Esophagus muscularis mucosa (tissue), 4 donors: ENCODE measurements at places on chromosomes 5 and 9. TPM values are rescaled to one million over a fixed set of nuclear protein-coding genes. Genes with fewer than 3 reads are reported as not detected.

DNA sequence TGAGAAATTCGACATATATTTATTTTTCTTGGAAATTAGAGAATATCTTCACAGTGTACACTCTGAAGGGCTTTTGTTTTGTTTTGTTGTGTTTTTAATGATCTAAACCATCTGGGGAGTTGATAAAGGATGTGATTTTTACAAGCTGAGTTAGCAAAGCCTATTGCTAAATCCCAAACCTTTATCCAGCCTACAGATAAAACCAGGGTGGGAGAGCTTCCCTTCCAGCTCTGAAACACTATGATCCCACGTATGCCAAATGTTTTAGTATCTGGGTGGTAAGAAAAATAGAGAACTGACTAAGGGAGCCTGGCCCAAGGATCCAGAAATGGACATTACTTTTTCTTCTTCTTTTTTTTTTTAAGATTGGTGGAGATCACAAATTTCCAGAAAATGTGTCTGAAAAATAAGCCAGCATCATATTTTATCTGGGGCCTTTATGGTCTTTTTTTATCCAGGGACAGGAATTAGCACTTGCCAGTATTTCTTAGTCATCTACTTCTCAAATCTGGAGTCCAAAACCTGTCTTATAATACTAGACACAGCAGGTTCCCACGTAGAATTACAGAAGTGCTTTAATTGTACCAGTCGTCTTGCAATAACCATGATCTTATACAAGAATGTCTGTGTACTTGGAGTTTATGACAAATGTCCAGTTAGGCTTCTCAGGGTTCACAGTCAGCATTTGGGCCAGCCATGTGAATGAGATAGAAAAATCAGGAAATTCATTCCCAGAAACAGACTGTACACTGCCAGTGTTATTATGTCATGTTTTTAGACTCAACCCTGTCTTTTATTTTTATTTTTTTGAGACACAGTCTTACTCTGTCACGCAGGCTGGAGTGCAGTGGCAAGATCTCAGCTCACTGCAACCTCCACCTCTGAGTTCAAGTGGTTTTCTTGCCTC is 290.8 kb upstream of the MPDZ start:
- peaks cover 24% of the 10 kb centered on the region for H3K4me1 ChIP-seq
- peak overlapping the region; percentile 70 for H3K27ac ChIP-seq
- H3K36me3 ChIP-seq = no peaks in the 10 kb centered on the region
- H3K27me3 ChIP-seq = no peaks in the 10 kb centered on the region
- no peak for DNase-seq

Gene GLRA1
- total RNA-seq = not detected

- H3K27me3 ChIP-seq = no peaks in the 10 kb centered on the region
- DNase-seq = peak; percentile 86
- peak overlapping the region; percentile 97 for H3K27ac ChIP-seq
- peak overlapping the region; percentile 74 for H3K4me3 ChIP-seq
- H3K36me3 ChIP-seq = no peaks in the 10 kb centered on the region
- peaks cover 45% of the 10 kb centered on the region for H3K4me1 ChIP-seq
These were observed 1.2 kb downstream of the TENT4A start for GRCh38 chr5:6714226-6715041.

DNA sequence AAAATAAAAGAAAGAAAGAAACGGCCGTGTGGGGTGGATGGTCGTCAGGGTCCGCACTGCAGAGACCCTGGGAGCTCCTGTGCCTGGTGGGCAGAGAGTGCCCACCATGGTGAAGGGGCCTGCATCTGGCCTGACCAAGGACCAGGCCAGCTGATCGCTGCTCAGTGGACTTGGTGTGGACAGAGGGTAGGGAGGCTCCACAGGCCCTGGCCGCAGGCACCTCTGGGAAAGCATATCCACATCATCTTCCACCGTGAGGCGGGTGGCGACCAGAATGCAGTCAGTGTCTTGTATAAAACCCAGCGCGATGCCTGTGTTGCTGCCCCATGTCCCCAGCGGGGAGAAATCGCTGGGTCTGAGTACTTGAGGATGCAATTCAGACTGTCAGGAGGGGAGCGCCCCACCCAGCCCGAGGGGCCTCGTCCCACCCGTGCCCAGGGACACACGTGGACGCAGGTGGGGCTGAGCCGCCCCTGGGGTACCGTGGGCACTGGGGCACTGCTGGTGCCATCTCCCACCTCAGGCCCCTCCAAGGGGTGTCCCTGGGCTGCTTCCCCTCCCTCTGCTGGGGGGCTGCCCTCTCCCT is 27.8 kb upstream of the SLC6A19 start:
- DNase-seq = no peak
- H3K27ac ChIP-seq = no peak overlapping the region
- H3K4me3 ChIP-seq = no peak overlapping the region
- no peaks in the 10 kb centered on the region for H3K27me3 ChIP-seq
- H3K36me3 ChIP-seq = no peaks in the 10 kb centered on the region
- H3K4me1 ChIP-seq = no peaks in the 10 kb centered on the region

DNA sequence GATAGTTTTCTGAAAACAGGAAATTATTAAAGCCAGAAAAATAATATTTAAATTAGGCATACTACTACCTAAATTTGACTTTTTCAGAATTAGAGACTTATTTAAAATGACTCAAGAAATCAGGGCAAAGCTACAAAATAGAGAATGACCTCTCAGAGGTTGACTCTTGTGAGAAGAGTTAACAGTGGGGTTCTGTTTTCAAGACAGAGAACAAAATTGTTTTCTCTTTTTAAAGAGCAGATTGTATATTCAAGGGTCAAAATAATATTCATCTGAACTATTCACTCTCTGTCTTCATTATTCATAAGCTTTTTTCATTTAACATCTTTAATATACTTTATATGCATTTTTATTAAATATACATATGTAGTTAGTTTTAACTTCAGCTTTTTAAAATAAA is 21.9 kb upstream of the AUH start:
- H3K4me3 ChIP-seq = no peak overlapping the region
- H3K27me3 ChIP-seq = no peaks in the 10 kb centered on the region
- no peaks in the 10 kb centered on the region for H3K4me1 ChIP-seq

DNA sequence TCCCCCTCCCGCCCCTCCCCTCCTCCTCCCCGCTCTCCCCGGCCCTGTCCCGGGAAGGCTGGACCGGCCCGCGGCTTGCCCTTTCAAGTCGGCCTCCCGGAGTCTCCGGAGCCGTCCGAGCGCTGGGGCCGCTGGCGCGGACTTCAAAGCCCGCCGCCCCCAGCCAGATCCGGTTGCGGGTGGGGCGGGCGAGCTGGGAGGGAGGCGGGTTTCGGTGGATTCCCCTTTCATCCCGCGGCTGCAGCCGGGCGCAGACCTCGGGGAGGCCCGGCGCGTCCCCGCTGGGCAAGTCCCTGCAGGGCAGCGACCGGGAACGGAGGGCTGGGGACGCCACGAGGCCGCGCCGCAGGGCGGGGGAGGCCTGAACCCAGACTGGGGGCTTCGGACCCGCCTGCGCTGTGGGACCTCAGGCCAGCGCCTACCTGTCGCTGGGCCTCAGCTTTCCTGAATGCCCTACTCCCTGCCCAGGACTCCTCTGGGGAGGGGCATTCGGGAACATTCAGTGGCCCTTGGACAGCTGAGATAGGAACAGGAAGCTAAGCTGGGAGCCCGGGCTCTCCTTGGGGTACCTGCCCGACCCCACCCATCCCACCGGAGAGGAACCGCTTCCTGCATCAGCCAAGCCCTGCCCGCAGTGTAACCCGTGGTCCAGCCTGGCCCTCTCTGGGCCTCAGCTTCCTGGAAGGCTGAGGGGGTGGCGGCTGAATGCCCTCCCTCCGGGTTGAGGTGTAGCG is 23.4 kb downstream of the C9orf50 start:
- DNase-seq = no peak
- H3K36me3 ChIP-seq = no peaks in the 10 kb centered on the region
- H3K27me3 ChIP-seq = no peaks in the 10 kb centered on the region
- peak overlapping the region; percentile 89 for H3K27ac ChIP-seq
